NCI-H1092 treated with DMSO at 0.1 percent for 48 hours (cell line): ENCODE measurements at places on chromosomes 12 and 14.

DNA sequence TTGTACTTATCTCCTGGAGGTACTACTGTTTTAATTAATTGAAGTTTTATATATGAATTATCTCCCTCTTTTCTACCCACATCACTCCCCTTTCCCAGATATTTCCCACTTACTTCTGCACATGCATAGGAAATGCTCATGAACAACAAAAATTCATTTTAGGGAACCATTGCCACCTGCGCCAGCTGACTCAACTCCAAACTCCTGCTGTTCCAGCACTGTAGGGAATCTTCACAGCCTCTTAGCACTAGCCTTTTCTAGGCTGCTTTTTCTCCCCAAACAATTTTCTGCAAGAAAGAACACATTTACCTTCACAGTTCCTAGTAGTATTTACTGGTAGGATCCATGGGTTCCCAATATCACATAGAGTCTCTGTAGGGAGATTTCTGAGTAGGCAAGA, 268.4 kb downstream of the LRFN5 start:
- DNase-seq, result no peak

GRCh38 chr14:69780952-69781351, 14.0 kb downstream of the SRSF5 start:
- no peak for DNase-seq

DNA sequence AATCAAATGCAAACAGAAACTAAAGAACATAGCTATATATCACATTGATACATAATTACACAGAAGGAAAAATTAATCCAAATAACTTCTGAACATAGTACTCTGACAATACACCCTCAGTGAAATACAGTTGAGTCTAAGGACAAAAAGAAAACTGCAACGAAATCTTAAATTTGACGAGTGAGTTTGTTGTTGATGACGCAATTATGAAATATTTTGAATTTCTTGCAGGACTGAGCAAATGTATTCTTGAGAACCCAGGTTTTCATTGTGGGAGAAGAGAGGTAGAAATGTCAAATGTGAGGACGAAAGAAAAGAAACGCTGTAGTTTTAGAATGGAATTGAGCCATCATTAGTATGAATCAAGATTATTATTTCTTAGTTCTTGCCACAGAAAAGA, 46.3 kb downstream of the EGLN3 start:
- no peak for DNase-seq

DNA sequence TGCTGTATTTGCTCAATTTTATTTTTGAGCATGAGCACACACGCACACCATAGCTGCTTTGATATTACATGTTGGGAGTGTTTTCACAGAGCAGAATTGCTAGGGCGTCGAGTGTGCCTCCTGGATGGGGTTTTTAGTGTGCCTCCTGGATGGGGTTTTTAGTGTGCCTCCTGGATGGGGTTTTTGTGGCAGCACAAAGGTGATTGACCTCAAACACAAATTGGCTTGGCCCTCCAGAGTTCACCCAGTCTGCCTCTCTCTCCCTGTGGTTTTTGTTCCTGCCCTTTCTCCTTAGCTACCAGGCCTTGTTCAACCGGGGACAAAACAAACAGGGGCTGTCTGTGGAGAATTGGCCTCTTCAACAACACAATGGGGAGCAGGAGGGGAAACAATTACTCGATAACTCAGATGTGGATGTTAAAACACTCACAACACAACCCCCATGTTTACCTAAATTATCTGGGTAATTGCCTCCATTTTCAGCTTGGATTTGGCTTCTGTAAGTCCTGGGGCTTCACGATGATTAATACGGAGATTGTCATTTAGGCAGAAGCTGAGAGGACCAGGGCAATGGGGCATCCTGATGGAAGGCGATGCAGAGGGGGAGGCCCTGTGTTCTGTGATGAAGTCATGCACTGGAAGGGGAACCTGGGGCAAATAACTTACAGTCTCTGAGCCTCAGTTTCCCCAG, 26.9 kb downstream of the TBX3 start:
- peak; percentile 69 for DNase-seq

GRCh38 chr12:100069795-100070194, 72.9 kb downstream of the BLTP3B start:
- no peak for DNase-seq

- DNase-seq, result no peak
These were observed 49.4 kb downstream of the DYRK2 start for GRCh38 chr12:67697967-67698366.

- no peak for DNase-seq
These were observed 8.1 kb upstream of the GLTP start for GRCh38 chr12:109888179-109889020.

- no peak for DNase-seq
These were observed 154.9 kb upstream of the ATP2B1 start for GRCh38 chr12:89863493-89863938.

DNA sequence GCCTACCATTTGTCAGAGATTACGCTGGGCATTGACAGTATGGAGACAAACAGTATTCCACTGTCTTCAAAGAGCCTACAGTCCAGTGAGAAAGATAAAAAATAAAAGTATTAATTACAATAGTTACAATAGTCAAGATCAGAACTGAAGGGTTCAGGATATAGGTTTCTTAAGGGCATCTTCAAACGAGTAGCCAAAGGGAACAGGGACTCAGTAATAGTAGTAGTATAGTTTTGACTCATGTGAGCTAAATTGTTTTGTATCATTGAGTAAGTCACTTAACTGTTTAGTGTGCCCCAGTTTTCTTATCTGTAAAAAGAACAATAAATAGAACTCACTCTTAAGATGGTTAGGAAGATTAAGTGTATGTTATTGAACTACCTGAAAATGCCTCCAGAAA, 123.6 kb downstream of the METTL25 start:
- DNase-seq, result no peak
